ENCODE measurements at places on chromosomes 7 and 10.

DNA sequence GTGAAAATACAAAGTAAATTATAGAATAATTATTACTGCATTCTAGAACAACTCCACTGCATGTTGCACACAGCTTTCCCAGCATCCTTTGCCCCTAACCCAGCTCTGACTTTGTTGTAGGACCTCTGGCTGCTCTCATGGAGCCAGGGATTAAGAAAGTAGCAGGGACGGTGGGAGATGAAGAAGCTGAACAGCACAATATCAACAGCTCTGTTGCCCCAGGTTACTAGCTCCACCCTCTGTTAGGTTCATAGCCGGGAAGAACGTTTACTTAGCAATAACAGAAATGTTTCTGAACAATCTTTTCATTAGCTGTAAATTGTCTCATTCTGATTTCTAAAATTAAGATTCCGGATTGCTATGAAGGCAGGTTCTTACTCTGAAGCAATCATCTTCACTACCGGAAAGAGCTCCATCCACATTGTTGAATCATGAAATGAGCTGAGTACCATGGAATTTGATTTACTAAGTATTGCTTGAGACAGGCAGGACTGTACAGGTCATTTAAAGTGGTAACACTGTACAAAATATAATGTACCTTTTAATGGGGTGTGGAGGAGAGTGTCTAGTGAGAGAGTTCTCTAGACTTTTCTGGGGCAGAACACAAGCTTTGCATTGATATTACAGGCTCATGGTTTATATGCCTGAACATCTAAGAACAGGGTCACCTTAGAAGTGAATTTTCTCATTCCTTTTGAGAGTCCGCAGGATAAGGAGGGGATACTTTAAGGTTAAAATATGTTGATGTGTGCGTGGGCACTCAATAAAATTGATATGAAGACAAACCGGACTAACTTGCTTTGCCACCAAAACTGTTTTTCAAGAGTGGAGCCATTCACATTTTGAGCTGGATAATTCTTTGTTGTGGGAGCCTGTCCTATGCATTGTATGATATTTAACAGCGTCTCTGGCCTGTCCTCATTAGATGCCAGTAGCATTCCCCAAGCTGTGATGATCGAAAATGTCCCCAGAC is 20.8 kb upstream of the RAB18 start:
- no peak for DNase-seq

DNA sequence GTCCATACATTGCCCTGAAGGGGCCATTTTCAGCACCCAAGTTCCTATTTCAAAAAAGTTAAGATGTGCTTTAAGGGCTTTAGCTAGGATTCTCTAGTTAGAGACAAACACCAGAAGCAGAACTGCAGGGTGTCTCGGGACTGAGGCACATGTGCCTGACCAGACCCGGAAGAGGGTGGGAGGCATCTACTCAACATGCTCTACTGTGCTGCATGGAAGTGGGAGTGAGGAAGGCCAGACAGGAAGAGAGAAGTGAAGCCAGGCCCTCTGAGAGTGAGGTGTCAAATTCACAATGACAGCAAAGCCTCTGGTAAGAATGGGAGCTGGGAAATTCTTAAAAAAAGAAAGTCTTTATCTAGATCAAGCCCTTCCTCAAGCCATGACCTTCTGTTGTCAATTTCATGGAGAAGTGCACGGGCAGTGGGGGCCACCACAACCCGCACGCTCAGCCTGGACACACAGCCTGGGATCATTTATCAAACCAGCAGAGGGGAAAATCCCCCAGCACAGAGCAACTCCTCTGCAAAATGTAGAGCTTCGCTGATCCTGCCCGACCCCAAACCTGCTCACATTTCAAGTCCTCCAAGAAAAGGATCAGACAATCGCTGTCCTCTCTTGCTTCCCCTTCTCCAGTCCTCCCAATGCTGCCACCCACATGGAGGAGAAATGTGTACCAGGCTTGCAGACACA is 38.7 kb downstream of the PLXNA4 start:
- DNase-seq: no peak

GRCh38 chr7:112492186-112492585 is 11.4 kb downstream of the LSMEM1 start:
- DNase-seq: no peak

- no peak for DNase-seq
Observed at GRCh38 chr7:114663502-114663901, 248.9 kb downstream of the FOXP2 start.

DNA sequence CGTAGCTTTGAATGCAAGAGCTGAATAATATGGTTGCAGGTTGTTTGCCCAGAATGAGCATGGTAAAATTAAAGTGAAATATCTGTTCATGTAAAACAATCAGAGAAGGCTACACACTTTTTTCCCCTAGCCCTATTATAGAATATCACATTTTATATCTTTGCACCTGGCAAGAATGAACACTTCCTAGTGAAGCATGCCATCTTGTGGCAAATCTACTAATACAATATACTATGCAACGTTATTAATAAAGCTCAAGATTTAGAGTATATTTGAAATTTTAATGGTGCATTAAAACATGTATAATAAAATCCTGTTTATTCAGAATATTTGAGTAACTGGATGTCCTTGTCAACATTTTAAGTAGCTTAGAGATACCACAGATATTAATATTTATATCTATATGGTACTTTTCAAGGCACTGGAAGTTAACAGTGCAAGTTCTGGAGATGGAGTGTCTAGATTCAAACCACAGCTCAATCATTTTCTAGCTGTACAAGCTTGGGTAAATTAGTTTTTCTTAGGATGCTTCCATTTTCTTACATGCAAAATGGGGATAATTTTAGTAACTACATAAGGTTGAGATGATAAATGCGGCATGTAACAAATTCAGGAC is 643.1 kb upstream of the SEMA3D start:
- no peak for DNase-seq

- no peak for DNase-seq
Observed at GRCh38 chr7:29606287-29606721, 42.7 kb downstream of the PRR15 start.

DNA sequence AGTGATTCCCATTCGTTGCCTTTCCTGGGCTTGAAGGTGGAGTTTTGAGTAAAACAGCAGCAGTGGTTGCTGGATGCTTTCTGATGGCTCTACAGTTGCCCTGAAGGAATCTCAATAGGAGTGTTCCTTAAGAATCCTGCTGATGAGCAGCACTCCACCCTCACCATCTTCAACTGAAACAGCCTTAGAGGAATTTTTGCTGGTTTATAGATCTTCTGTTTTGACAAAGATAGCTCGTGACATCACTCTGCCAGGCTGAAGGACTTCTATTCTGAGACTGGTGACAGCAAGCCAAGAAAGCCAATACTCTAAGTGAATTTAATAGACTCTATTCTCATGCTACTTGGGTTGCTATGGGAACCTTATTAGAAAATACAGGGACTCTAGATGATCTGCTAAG is 1014.7 kb downstream of the NRG3 start:
- DNase-seq: no peak

DNA sequence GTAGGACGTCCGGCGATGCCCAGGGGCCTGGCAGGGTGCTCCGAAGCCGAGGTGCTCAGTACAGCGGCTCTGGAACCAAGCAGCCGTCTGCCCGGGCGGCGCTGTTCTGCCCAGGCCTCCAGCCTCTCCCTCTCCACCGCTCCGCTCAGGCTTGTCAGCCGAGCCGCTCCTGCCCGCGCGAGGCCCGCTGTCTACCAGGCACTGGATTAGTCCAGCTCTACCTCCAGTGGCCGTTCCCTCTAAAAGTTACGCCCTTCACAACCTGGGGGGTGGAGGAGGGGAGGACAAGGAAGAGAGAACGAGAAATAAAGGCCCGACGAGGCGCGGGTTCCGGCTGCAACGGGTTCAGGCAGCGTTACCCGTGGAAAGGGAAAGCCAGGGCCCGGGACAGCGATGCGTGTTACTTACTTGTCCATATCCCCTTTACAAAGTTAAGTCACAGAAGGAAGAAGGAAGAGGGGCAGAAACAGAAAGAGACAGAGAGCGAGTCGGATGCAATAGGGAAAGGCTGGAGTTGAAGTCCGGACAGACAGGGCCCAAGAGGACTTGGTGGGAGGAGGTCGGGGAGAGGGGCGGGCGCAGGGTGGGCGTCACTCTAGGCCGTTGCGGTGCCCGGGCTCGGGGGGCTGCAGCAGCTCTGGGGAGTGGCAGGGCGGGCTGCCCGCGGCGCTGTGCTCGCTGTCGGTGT is 2.8 kb downstream of the SP8 start:
- no peak for DNase-seq

- DNase-seq: no peak
Observed at GRCh38 chr7:109986701-109987100, 1104.2 kb upstream of the LRRN3 start.

GRCh38 chr10:119005362-119006043 is 24.0 kb upstream of the NANOS1 start:
- DNase-seq: no peak

GRCh38 chr10:78559661-78560340 is 509.0 kb upstream of the ZMIZ1 start:
- no peak for DNase-seq

DNA sequence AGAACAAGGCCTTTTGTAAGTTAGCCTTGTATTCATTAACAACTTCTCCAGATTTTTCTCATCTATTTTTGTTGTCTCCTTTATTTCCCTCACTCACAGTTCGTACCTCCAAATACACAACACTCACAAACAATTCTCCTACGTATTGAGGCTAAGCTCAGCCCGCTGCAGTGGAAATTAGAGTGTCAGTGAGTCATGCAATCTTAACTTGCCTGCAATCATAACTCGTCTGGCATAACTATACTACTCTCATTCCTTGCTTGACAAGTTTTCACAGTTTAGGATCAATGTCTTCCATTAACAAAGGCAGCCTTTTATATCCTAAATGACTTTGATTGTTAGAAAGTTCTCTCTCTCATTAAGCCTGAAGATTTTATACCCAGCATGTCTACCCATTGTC is 23.8 kb downstream of the TMEM196 start:
- DNase-seq: no peak

DNA sequence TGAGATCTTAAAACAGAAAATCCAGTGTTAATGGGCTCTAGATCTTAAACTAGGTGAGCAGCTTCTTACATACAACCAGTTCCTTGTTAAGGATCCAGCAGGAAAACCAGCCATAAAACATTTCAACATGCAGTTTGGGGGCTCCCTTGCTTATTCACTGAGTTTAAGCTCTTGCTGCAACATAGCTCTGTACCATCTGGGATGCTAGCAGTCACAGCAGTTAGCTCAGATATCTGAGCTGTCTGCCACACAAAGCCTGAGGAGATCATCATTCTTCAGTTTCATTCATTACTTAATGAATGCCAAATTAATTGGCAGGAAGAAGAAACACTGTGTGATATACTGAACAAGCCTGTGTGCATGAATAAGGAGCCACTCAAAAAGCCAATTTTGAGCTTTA is 62.8 kb downstream of the PODXL start:
- DNase-seq: no peak
